ENCODE measurements at places on chromosomes 3 and 15.

GRCh38 chr3:194181612-194182529 lies 45.9 kb downstream of the HES1 start:
- no peak for DNase-seq

DNA sequence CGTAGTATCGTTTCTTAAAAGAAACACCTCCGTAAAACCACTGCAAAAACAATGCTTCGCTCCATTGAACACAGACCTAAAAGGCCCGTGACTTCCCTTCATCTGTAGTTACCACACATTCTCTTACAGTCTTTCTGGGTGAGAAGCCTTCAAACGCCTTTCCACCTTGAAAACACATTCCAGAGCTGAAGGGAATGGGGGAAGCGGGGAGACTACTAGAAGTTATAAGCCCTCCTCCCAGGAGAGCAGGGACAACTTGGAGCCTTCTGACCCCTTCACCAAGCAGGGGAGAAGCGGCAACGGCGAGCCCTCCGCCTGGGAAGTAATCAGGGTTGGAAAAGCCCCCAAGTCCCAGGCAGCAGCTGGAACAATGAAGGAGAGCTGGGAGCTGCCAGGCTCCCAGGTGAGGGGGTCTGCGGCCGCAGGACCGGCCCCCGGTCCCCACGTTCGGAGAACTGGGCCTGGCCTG lies 461 bp downstream of the SECISBP2L start:
- no peak for DNase-seq

GRCh38 chr15:40242213-40242599 lies 3.3 kb downstream of the PAK6 start:
- no peak for DNase-seq

- no peak for DNase-seq
Observed at GRCh38 chr3:18153571-18154173, 271.5 kb downstream of the SATB1 start.

DNA sequence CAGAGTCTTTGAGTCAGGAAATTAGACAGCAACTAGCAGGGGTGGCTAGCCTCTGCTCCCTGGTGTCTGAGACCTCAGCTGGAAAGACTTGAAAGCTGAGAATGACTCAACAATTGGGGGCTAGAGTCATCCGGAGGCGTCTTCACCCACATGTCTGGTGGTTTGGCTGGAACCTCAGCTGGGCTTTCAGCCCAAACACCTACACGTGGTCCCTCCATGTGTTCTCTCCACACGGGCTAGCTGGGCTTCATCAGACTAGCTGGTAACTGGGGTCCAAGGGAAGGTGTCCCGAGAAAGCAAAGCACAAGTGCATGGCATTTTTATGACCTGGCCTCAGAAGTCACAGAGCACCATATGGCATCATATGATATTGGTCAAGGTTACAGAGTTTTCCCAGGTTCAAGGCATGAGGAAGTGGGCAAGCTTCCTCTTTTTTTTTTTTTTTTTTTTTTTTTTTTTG lies 19.9 kb upstream of the ABHD2 start:
- no peak for DNase-seq

- DNase-seq, result no peak
Observed at GRCh38 chr3:143672396-143673165, 175.7 kb downstream of the SLC9A9 start.

- DNase-seq, result no peak
Observed at GRCh38 chr15:77097248-77097721, 26.4 kb upstream of the TSPAN3 start.

- no peak for DNase-seq
Observed at GRCh38 chr3:122112754-122113153, 57.6 kb downstream of the CD86 start.

DNA sequence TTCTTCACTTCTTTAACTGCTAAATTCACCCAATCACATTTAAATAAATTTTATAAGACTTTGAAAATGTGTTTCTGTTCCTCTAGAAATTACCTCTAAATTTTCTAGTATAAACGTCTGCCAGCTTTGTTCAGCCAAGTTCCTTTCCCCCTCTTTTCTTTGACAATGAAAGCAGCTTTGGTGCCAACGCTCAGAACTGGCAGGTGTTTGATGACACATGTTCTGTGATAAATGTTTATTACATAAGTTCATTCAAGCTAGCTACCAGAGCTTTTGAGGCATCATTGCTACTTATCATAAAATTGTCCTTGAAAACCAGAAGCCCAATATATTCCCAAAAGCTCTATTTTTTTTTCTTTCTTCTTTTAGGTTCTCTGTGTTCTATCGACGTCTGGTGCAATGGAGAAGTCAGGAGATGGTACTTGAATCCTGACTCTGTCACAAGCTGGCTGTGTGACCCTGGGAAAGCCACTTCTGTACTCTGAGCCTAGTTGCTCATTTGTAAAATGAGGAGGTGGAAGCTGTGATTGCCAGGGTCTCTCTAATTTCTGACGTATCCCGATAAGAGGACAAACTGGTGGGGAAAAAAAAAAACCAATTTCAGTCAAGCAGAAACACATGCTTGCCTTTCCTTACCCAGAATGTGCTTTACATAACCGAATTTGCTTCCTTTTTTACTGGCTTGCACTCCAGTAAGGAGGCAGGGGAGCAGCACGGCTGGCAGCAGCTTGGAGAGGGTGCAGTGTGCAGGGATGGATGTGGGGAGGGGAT lies 187.1 kb upstream of the LPP start:
- DNase-seq, result no peak

DNA sequence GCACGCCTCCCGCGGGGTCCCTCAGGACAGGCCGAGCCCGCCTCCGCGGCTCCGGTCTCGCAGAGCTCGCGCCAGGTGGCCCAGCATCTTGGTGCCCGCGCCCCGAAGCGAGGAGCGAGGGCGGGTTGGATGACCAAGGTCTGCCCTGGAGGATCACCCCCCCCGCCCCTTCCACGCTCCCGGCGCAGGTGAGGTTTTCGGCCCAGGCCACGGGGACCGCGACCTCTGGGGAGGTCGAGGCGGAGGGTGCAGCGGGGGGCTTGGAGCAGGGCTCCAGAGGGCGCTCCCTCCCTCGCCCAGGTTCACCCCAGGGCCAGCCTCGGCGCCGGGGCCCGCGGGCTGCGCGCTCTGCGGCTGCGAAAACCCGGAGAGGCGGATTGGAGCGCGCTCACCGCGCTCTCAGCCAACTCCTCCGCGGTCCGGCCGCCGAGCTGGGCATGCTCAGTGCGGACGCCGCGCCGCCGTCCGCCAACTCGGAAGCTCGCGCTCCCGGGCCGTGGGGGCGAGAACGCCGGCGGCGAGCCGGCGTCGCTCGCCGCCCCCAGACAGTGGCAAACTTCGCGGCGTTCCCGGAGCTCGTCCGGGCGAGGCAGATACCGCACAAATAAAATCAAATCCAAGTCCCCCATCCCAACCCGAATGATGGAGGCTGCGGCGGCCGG lies at the start of gene MED12L:
Gene MED12L (plus strand): TSS at position 438 of the 662 bp plus-strand sequence. CDS start 1,263 bp downstream, outside the sequence.
- DNase-seq, result peak; percentile 17

GRCh38 chr3:24493746-24494617 lies 668 bp downstream of the THRB start:
- no peak for DNase-seq

GRCh38 chr3:196235452-196236122 lies 19.3 kb downstream of the SLC51A start:
- DNase-seq, result no peak

GRCh38 chr3:65963787-65964677 lies 74.7 kb downstream of the MAGI1 start:
- no peak for DNase-seq

GRCh38 chr3:101414121-101414520 lies 93.7 kb upstream of the IMPG2 start:
- no peak for DNase-seq

GRCh38 chr3:24305795-24306467 lies 188.7 kb downstream of the THRB start:
- DNase-seq, result no peak

DNA sequence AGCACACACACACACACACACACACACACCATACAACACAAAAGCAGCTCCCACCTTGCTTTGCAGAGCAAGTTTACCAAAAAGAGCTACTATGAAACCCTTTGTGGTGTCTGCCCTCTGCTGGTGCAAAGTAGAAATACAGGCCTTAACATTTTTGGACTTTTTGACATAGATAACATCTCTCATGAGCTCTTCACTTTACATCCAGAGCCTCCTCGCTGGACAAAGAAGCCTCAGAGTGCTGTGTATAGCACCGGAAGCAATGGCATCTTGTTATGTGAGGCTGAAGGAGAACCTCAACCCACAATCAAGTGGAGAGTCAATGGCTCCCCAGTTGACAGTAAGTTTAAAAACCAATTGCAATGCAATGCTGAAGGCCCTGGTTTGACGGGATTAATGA lies 157.9 kb downstream of the CHL1 start:
- no peak for DNase-seq

GRCh38 chr15:98787936-98788757 lies 139.8 kb downstream of the IGF1R start:
- no peak for DNase-seq

GRCh38 chr15:72907733-72908132 lies 124.2 kb upstream of the ADPGK start:
- no peak for DNase-seq

- no peak for DNase-seq
Observed at GRCh38 chr15:78915341-78916087, 29.3 kb downstream of the CTSH start.

GRCh38 chr3:121748680-121749275 lies 763 bp downstream of the GOLGB1 start:
- DNase-seq, result no peak

DNA sequence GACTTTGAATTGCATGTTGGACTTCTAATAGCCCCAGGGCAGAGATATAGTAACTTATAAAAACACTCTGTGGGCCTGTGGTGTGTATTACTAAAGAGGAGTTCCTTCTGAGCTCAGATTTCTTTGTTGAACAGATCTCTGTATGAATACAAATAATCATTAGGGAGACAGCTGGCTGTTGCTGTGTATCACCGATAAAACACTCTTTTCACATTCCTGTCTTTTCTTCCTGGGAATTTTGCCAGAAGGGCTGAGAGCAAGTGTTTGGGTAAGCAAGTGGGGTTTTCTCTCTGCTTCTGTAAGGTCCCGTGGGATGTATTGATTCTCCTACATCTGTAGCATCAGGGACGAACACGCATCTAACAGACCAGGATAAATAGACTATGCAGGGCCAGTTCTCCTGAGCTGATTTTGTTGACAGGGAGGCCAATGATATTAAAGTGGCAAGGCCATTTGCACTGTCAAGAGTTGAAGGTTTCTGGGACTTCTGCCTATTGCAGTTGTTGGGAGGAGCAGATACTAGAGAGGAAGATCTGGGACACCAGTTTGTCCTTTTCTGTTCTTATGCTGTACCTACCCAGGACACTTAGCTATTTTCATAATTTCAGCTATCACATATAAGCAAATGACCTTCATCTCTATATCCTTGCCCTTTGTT lies 225.9 kb upstream of the CD96 start:
- DNase-seq, result no peak

- no peak for DNase-seq
Observed at GRCh38 chr3:135970506-135971116, 5.1 kb downstream of the PPP2R3A start.

- no peak for DNase-seq
Observed at GRCh38 chr3:50350213-50350526, 405 bp downstream of the NPRL2 start.

GRCh38 chr3:141796889-141797781 lies 33.9 kb downstream of the GRK7 start:
- DNase-seq, result peak; percentile 13

DNA sequence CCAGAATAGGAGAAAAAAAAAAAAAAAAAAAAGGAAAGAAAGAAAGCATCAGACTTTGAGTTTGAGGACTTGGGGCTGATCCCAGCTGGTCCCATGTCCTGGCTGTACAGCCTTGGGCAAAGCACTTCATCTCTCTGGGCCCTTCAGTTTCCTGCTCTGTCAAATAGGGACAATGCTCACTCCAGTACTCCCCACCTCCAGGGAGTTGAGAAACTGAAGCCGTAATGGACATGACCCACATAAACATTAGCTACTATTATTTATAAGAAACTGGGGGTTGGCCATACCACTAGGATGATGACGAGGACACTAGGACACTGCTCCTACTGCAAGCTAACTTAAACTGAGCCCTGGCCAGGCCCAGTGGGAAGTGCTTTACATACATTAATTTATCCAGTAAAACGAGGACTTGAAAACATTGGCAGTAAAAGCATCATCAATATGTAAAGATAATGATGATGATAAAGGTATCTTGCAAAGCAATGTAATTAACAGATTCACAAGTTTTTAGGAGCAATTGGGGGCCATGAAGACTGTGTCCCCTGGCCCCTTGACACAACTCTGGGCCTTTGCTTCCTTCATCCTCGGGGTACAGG lies 22.9 kb upstream of the SMAD6 start:
- DNase-seq, result no peak

GRCh38 chr3:113677737-113678136 lies 18.7 kb downstream of the USF3 start:
- no peak for DNase-seq

DNA sequence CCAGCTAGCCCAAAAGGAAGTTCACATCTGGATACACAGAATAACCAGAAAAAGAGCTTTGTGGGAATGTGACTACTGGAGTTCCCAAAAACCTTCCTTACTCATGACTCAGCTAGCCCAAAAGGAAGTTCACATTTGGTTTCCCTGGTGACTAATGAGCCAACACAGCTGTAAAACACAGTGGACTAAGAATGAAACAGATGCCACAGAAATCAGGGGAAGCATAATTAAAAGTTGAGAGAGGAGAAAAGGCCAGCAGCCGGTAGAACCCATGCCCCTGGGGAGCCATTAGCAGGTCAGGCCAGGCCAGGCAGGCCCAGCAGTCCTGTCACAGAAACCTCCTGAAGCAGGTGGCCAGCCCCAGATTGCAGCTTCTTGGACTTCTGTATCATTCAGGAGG lies 130.3 kb downstream of the GHSR start:
- no peak for DNase-seq

- no peak for DNase-seq
Observed at GRCh38 chr3:45618081-45618509, 23.5 kb downstream of the LIMD1 start.

DNA sequence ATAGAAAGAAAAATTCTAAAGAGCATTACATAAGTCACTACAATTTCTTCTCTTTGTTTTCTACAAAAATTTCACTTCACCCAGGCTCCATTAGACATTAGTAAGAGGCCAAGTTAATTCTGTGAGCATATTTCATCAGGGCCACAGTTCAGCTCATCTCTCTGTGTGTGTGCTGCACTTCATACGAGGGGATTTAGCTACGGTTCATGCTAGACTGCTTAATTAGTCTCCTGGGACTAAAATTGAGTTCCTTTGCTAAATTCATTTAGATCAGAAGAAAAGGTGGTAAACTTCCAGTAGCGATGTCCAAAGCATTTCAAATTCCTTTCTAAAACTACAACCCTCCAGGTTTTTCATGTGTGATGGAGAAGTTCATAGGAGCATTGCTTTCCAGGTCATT lies 83.1 kb upstream of the SETMAR start:
- DNase-seq, result no peak

GRCh38 chr15:26630857-26631256 lies 142.0 kb downstream of the GABRB3 start:
- DNase-seq, result no peak

- no peak for DNase-seq
Observed at GRCh38 chr15:31476866-31477265, 150.2 kb downstream of the KLF13 start.

DNA sequence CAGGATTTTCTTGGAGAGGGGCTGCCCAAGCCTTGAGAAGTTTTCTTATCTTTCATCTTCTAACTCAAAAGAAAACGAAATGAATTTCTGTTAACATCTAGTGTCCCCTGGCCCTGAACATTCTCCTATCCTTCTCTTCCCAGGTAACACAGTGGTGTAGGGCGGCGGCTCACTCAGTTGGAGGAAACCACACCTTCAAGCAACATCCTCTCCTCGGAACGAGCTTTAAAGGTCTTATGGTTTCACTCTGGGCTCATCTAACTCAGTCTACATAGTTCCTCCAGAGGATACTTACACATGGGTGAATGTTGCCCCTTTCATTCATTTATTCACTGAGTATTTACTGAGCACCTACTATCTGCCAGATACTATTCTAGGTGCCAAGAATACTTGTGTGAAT lies 31.0 kb upstream of the KLHL6 start:
- DNase-seq, result no peak

Data from activated CD8-positive, alpha-beta memory T cell treated with anti-CD3 and anti-CD28 coated beads for 1 hour (primary cell).